NK-92 treated with Interleukin-12 subunit alpha and Interleukin-12 subunit beta, amount 100 ng/mL, for 24 hours (cell line): ENCODE measurements at places on chromosomes 12 and 14.

DNA sequence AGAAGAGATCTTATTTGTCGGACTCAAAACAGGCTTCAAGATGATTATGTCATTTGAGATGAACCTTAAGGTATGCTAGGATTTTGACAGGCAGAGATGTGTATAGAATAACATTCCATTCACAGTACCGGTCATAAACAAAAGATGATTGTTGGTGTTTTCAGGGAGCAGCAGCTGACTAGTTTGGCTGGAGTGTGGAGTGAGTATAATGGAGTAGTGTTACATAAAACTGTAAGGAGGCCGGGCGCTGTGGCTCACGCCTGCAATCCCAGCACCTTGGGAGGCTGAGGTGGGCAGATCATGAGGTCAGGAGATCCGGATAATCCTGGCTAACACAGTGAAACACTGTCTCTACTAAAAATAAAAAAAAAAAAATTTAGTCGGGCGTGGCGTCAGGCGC is 23.9 kb downstream of the SERPINA10 start:
- DNase-seq = no peak

DNA sequence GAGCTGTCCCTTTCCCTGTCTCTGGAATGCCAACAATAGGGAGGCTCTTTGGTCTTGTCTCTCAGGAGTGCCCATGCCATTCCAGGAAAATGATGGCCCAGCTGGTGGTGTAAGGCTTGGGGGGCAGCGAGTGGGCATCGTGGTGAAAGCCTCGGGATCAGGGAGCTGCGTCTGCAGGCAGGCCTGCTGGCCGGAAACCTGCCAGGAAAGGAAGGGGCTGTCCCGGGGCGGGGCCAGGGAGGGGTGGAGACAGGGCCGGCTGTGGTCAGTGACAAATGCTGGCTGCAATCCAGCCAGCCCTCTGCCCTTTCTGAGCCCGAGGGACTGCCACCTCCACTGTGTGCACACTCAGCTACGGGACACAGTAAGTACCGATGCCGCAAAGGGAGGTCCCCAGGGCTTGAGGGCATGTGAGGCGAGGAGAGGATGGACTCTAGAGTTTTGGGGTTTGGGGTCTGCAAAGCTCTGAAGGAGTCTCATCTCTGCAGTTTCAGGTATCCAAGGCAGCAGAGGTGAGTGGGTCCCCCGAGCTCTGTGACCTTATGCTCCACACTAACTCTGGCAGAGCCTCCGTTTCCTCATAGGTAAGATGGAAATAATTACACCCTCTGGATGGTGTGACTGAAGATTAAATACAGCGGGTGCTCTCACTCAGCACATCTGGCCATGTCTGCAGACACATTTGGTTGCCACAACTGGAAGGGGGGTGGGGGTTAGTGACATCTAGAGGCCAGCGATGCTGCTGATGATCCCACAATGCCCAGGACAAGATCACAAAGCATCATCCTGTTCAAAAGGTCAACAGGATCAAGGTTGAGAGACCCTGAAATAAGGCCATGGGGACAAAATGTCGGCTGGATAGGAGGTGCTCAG is at the start of gene SERPINA5:
Gene SERPINA5 (plus strand): TSS at position 300 of the 873 bp plus-strand sequence. CDS start 5,937 bp downstream, outside the sequence.
- no peak for DNase-seq

GRCh38 chr12:64864319-64864718 is 39.9 kb downstream of the TBC1D30 start:
- DNase-seq = no peak

- DNase-seq = no peak
These were observed 114.8 kb downstream of the MON2 start for GRCh38 chr12:62581288-62582064.

DNA sequence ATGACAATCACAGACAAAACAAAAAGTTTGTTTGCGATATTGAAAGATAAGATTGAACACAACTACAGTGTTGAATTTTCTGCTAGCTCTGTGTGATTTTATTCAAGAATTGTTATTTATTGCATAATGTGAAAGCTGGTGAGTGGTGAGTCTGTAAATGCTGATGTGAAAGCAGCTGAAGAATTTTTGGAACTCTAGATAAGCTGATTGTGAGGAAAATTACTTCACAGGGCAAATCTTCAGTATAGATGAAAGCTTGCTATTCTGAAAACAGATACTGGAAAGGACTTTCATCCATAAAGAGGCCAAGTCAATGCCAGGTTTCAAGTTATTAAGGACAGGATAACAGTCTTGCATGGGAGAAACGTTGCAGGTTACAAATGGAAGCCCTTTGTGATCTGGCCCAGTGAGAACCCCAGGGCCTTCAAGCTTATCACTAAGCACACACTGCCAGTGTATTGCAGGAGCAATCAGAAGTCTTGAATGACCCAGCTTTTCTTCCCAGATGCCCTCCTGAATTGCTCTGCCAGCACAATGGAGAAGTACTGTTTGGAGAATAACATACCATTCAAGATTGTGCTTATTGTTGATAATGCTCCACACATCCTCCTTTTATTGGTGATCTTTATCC is 153.7 kb downstream of the PCNX1 start:
- no peak for DNase-seq

GRCh38 chr12:107032266-107032665 is 45.3 kb upstream of the MTERF2 start:
- no peak for DNase-seq

- DNase-seq = no peak
These were observed 104.0 kb upstream of the PTPRB start for GRCh38 chr12:70741256-70741655.

GRCh38 chr14:65622703-65623102 is 210.2 kb downstream of the FUT8 start:
- DNase-seq = no peak

GRCh38 chr12:27493260-27493940 is 30.6 kb upstream of the PPFIBP1 start:
- DNase-seq = no peak

DNA sequence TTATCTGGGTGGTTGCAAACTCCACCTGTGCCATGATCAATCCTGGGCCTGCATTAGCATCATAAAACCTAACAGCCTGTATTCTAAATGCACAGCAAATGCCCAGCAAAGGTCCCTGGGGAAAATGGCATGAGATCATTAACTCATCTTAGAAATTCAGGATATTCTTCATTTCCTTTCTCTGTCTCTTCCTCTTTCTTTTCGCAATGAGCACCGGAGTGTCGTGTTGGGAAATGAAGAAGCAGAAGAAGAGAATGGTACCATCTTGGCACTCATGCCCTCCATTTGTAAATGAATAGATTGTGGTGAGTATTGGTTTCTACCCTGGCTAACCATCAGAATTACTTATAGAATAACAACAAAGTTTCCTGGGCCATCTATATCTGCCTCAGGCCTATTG is 193.6 kb downstream of the GALC start:
- DNase-seq = no peak

DNA sequence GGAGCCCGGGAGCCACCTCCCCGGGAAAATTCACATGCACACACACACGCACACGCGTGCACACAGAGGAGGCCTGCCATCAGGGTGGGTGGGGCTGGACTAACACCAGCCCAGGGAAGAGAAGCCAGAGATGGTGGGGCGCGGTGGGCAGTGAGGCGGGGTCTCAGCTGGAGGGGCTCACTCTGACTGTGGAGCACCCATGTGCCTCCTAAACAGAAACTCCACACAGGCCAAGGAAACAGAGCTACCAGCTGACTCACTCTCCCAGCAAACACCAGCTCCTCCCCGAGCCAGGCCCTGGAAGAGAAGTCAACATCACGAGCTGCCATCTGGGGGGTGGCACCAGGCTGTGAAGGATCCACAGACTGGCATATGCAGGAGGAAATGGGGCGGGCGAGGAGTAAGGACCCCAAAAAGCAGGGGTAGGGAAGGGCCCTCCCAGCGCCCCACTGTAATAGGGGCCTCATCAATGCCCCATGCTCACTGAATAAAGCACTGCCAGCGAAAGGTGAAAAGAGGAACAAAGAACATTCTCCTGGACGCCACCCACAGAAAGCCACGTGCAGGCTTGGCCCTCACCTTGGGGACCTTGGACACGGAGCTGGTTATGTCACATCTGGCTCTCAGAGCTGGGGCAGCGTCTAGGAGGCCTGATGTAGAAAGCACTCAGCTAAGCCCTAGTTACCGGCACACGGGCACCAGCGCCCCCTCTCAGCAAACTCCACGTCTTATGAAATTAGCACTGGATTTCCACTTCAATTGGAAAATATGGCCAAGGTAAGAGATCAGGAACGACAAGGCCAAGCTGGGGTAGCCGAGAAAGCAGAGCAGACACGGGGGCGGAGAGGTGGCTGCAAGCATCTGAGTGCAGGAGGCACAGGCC is 8.4 kb upstream of the INF2 start:
- DNase-seq = no peak

GRCh38 chr12:31944299-31944698 is 14.9 kb upstream of the RESF1 start:
- no peak for DNase-seq

GRCh38 chr12:75482646-75483045 is 2.1 kb downstream of the GLIPR1 start:
- no peak for DNase-seq

DNA sequence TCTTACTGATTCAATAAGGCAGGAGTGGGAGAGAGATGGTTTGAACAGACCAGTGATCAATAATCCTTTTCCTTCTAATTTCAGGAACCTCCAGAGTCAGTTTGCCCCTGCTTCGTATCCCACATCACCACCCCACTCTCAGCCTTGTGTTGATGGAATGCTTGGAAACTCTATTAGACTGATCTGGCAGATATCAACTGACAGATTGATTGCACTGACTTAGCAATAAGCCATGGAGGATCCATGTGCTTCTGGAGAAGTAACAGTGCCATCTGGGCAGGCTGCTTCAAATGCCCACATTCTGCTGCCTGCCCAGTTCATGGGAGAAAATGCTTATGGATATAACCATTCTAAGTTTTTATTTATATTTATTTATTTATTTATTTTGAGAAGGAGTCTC is 218.0 kb downstream of the SLC2A13 start:
- no peak for DNase-seq

- DNase-seq = no peak
These were observed 24.2 kb upstream of the LRRC9 start for GRCh38 chr14:59895721-59896120.

DNA sequence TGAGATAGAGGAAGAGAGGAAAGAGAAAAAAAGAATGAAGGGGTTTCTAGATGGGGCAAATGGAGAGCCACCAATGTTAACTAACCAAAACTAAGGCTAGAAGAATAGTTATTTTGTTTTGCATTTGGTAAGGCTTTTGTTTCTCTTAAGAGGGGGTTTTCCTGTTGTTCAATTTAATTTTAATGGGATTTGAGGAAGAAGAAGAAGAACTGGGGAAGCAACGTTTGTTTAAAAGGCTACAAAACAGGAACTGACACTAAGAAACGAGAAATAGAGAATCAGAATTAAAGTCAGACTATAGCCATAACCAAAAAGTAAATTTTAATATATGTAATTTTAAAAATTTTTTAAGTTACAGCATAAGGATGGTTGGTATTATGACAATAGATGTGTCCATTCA is 13.7 kb downstream of the TXNDC16 start:
- DNase-seq = no peak

GRCh38 chr12:65560286-65560685 is 264.0 kb upstream of the HMGA2 start:
- DNase-seq = no peak

DNA sequence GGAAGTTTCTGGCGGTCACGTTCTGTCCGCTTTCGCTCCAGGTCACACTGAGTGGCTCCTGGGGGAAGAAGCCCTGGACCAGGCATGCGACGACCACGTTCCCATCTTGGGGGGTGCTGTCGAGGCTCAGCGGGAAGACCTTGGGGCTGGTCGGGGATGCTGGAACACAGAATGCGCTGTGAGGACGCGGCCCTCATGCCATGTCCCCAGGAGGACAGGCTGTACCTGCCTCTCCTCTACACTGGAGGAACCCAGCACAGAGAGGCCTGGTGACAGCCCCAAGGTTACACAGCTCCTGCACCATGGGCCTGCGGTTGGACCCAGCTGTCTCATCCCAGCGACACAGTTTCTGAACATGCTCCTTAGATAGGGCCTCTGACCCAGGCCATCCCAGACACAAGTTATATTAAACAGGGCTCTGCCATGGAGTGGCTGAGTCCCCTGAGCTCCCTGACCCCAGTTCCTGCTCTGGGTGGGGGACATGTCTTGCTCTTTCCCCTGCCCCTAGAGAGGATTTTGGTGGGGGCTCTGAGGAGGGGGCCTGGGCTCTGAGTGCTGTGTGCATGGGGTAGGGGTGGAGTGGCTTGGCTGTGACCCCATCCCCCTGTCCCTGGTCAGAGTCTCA is 62.0 kb downstream of the TMEM121 start:
- DNase-seq = no peak

- DNase-seq = no peak
These were observed 68.0 kb downstream of the WNK1 start for GRCh38 chr12:820336-820735.

DNA sequence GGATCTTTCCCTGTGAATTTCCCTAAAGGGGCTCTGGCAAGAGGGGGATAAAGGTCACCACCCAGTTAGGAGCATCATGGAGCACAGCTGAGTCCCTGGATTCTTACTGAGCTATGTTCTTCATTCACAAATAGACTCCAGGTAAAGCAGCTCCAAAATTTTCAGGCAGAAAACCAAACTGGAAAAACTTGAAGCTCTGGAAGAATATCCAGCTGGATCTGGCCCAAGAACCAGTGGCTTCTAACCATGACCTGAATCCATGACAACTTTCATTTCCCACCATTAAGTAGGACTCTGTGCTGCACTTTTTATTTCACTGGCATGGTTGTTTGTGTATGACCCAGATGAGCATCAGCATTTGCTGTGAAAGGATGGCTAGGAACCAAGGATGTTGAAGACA is 180.4 kb upstream of the FKBP4 start:
- no peak for DNase-seq

DNA sequence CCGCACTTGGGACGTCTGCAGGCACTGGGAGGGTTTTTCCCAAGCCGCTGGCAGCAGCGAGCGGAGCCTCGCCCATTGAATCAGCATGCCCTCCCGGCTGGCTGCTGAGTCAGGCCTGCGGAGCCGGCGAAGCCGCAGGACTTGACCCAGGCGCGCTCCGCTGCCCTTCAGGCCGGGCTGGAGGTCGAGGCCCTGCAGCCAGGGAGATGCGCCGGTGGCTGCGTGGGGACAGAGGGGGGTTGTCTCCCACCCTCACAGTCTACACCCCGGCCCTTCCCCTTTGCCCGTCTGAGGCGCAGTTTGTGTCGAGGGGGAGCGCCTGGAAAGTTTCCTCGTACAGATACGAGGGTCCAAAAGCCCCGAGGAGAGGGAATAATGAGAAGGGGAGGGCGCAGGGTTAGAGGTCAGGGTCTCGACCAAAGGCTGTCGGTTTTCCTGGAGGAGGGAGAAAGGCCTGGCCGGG is 759 bp upstream of the KLC1 start:
- DNase-seq = no peak
